ENCODE measurements at places on chromosomes 1 and 21. TPM values are rescaled to one million over a fixed set of nuclear protein-coding genes. Genes with fewer than 3 reads are reported as not detected.

The SPRR2F gene
- total RNA-seq = not detected

The KIF26B gene
- 0.08 TPM for total RNA-seq

The ANGPTL3 gene
- not detected for total RNA-seq

The S1PR1 gene
- total RNA-seq = 76.5 TPM

The PADI4 gene
- 0.95 TPM for total RNA-seq

The S100A12 gene
- not detected for total RNA-seq

The ALDH9A1 gene
- total RNA-seq = 42.7 TPM

The RAB3B gene
- total RNA-seq = 0.08 TPM

The CD1D gene
- not detected for total RNA-seq

The CDA gene
- total RNA-seq = not detected

The PARS2 gene
- total RNA-seq = 4.2 TPM

The GRHL3 gene
- total RNA-seq = not detected

The FAM72C gene
- total RNA-seq = 22.1 TPM
